Right renal pelvis (tissue), 4 donors: ENCODE measurements at places on chromosomes 13 and 19. TPM values are rescaled to one million over a fixed set of nuclear protein-coding genes. Genes with fewer than 3 reads are reported as not detected.

Gene ZNF491
- polyA plus RNA-seq = 5.0 TPM

Gene ZNF208
- 2.7 TPM for polyA plus RNA-seq

Gene F7
- polyA plus RNA-seq = 3.0 TPM

Gene CAPN12
- 6.4 TPM for polyA plus RNA-seq

Gene NDUFA7
- polyA plus RNA-seq = 44.9 TPM

- no peak for DNase-seq
These were observed 2.4 kb upstream of the PRR12 start for GRCh38 chr19:49588365-49589122.

DNA sequence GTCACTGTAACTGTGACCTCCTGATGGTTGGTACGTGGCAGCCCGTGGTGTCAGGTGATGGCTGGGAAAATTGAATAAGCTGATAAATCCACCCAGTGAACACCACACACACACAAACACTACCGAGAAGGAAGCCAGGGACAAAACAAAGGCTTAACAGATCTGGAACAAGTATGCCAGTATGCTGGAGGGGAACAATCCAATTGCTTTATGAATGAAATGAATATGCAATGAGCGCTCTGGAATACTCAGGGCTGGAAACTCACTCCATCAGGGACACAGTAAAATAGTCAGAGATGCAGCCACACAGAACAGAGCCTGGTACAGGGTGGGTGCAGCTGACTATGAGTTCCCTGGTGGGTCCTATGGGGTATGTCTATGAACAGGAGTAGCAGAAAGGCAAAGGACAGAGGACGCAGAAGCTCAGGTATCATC lies 16.7 kb downstream of the TMTC4 start:
- no peak for DNase-seq

- DNase-seq = no peak
These were observed 84.3 kb downstream of the EPSTI1 start for GRCh38 chr13:42907745-42908144.

- no peak for DNase-seq
These were observed 40.6 kb upstream of the FBXL3 start for GRCh38 chr13:77067519-77067918.

DNA sequence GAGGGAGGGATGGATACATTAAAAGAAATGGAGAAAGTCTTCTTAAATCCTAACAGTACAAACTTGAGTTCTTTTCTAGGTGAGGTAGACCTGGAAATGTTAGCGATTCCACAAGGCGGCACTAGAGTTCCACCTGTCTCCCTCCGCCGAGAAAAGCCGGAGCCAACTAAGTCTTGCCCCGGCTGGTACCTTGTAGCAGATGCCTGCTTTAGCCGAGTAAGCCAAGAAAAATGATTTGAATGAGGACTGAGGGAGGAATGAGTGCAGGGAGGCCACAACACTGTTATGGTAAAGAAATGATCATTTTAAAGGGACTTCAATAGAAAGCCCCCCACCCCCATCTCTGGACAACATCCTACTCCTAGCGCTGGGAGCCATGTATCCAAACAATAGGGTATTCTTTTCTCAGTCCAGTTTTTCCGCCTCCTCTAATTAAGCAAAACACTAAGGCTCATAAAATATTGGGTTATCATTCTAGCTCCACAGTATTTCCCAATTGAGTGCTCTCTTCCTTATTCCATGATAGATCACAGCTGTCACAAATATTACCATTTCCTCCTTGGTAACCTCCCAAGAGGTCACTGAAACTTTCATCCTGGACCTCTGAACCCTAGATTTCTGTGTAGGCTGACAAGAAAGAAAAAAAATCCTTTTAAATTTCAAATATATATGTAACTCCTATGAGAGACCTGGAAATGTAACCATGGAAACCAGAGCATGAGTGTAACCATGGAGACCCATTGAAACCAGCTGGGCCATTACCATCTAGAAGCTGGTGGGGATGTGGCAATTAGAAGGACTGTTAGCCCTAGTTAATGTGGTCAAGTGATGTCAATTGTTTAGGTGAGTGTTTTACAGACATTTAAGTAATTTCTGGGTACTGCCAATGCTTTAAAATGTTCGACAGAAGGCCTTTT lies 58.3 kb downstream of the GPALPP1 start:
- peak; percentile 53 for DNase-seq

GRCh38 chr19:14654786-14655560 lies 19.7 kb downstream of the ADGRE3 start:
- no peak for DNase-seq

- no peak for DNase-seq
These were observed 5.5 kb upstream of the ZFP36 start for GRCh38 chr19:39401070-39401548.

GRCh38 chr19:52658595-52658994 lies 20.4 kb upstream of the ZNF83 start:
- no peak for DNase-seq

- DNase-seq = no peak
These were observed 1612.3 kb upstream of the PRR20A start for GRCh38 chr13:55528434-55528833.

- no peak for DNase-seq
These were observed 131.3 kb downstream of the LACC1 start for GRCh38 chr13:44011036-44011435.

DNA sequence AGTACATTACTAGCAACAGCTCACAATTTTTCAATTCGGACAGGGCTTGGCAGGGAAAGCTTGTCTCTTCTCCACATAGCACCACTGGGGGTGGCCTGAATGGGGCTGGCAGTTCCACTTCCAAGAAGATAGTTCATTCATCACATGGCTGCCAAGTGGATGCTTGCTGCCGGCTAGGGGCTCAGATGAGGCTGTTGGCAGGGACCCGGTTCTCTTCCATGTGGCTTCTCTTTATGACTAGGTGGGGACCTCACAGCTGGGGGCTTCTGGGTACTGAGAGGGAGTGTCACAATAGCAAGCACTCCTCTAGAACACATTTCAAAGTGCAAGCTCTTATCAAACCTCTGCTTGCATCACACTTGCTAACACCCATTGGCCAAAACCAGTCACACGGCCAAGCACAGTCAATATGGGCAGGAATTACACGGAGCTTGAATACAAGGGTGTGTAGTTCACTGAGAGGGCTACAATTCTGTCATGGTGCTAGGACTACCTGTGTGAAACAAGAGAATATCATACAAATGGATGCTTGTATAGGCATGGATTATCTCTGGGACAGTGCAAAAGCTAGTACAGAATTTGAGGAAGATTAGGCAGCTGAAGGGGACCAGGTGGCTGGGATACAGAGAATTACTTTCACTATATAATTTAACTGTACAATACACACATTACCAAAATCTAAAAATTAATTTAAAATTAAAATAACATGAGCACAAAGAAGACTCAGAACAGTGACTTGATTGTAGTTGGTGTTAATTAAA lies 32.3 kb downstream of the ATP7B start:
- DNase-seq = no peak

DNA sequence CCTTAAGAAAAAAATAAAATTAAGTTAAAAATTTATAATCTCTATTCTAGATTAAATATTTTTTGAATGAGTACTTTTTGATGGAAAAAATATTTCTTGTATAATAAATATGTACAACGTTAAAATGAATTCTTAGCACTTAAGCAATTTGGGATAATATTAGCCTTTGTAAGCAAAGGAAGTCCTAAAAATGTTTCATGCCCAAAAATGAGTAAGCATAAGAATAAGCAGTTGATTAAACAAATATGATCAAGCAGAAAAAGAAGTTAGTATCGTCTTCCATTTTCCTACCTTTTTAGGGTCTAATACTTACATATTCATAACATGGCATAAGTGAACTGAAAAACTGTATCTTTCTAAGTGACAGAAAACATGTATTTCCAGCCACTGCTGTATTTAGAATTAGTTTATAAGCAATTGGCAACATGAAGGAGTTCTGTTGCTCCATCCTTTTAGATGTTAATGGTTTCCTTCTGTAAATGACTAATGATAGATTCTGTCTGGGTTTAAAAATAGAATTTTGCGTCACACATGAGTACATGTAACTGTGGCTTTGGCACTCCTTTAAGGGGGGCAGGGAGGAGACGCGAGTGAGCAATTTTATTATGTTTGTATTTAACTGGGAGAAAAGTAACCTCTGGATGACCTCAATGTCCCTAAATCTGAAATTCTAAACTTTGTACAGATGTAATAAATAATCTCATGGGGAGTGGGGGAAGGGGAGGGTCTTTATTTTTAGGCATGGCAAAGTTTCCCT lies 237.4 kb downstream of the RGCC start:
- DNase-seq = peak; percentile 80
